ENCODE measurements at places on chromosomes 2 and 18.

GRCh38 chr2:1192121-1192520 is 221.1 kb upstream of the TPO start:
- DNase-seq = no peak

DNA sequence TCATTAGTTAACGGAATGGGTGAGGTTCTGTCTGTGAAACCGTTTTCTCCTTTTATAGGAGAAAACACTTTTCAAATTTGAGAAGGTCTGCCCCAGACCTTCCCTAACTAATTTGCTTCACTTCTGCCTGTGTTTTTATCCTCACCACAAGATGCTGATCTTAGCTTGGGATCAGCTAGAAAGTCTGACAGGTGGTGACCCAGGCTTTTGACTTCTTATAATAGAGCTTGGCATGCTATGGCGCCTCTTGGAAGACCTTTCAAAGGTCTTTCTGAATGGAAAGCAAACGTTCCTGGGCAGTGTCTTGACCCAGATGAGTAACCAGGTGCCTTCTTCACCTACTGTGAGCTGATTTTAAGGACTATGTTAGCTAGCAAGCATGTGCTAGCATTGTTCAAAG is 91.4 kb downstream of the LYPD6 start:
- DNase-seq = no peak

DNA sequence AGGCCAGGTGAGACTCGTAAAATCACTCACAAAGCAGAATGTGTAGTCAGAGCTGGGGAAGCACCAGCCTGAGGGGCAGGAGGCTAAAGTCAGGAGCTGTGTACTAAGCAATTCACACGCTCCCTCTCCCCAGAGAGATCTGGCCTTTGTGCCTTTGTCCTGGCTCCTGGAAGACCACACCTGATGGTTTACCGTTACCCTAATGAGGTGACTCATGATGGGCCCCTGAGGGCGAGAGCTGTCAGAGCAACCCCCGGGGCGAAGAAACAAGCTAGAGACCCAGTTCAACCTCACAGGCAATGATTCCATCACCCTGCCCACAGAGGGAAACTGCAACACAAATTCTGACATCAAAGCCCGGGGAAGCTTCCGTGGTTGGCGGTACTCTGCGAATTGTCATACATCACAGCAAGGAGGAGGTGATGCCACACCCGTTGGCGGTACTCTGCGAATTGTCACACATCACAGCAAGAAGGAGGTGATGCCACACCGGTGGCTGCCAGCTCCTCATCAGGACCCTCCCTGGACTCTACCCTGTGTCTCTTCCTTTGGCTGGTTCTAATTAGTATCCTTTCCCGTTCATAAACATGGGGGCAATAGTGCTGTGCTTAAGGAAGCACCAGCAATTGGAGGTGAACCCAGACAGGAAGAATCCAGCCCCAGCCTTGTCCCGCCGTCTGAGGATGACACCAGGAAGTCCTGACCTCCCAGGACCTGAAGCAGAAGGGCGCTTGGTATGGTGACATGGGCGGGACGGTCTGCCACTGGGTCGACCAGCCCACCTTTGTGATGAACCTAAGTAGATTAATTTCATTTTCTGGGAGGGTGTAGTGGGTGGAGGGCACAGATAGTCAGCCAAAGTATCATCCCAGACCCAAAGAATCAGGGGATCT is 30.5 kb downstream of the B3GNT7 start:
- no peak for DNase-seq

DNA sequence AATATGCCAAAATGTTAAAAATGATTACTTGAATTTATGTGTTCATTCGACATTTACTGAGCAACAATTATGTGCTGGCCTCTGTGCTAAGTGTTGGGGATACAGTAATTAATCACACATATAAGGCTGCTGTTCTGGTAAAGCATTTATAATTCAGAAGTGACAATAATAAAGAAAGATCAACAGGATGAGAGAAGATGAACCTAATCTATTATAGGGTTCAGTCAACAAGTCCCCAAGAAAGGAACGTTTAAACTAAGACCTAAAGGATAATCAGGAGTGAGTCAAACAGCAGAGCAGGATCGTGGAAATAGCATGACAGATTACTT is 60.1 kb upstream of the COX7A2L start:
- DNase-seq = no peak

DNA sequence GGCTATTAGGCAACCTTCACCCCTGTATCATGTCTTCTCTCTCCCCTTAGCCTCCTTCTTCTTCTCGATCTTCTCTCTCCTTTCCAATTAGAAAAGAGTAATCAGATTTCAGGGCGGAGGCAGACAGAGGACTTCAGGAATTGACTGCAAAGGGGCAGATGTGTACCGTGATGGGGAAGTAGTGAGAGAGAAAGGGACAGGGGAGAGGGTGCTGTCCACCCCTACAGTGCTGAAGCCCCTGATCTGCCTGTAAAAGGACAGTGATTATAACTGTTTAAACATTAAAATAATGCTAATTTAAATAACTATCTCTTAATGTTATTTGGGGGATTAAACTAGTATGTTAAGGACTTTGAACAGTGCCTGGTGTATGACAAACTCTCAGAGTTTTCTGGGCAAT is 178.5 kb downstream of the ACTR3 start:
- DNase-seq = no peak

DNA sequence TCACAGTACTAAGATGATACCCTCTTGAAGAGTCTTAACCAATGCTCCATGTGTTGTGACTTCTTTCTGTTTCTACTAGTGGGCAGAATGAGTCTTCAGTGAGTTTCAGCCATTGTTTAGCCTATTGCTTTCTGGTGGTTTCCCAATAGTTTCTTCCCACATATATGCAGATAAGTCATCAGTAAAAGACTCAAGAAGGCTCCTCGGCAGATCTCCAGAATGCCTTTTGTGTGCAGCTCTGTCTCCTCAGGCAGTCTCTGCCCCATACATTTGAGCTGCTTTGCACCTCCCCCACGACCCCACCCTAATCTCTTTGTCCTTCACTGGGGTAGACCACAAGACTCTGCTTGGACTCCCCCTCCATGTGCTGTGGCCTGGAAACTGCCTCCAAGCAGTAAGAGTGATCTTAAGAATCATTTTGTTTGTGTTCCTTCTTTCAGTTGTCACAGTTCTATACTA is 71.6 kb upstream of the CHRNA1 start:
- no peak for DNase-seq

DNA sequence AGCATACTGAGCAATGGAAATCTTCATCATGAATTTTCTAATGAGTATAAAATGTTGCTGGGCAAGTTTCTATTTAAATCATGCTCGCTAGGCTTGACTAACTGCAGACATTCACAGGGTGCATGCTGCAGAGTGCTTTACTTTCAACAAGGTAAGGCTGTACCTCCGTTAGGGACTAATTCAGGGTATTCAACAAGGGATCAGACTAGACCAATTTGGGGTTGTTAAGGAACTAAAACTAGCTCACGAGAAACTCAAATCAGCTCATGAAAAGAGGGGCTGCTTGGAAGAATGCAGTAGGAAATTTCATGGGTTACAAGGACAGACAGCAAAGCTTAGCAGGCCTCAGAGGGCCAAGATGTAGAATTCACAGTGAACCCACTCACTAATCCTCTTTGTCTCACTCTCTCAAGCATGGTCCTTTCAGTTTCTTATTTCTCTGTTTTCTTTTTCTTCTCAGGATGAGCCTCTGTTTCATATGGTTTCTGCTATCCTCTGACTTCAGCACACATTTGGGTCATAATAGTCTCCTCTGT is 2.2 kb downstream of the MYO3B start:
- DNase-seq = no peak

DNA sequence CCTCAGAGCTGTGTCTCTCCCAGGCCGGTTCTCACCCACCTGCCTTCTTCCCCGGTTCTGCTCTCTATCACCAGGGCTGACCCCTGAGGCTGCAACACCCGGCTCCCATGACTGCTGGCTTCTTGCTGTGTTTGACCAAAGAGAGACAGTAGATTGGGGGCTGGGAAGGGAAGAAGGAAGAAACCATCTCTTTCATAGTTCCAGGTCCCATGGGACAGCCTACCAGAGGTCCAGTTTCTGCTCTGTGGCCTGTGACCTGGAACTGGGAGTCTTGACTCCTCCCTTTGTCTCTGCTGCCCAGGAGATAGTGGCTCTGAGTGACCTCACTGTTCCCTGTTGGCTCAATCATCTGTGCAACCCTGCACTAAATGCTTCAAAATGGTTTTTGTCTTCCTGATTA is 38.1 kb downstream of the ALPK2 start:
- DNase-seq = no peak

DNA sequence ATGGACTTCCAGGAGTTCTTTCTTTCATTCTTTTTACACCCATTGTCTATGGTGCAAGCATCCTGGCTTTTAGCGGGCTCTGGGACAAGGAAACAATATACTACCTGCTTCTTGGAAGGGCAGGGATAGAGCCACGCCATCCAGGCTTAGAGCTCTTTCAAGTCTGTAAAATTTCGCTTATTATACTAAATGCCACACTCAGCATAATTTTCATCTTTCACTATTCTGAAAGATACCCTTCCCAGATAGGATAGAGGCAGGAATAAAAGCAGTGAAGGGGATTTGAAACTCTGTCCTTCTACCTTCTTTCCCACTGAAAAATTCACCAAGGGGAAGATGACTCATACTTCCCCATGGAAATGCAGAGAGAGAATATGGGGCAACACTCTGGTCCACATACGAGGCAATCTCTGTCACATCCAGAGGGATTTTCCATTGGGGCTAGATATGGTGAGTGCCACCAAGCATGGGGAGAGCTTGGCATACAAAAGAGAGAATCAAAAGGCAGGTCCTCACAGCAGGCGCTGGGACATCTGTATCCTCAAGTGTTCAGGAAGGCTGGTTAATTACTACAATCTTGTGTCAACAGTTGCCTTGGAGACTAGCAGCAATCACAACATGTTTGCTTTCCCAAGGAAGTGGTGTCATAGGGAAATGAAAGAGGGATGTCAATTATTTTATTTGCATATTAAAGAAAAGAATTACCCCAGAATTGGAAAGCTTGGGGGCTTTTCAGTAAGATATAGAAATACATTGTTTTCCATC is 127.6 kb downstream of the TDRD15 start:
- DNase-seq = no peak

- no peak for DNase-seq
Observed at GRCh38 chr18:58980991-58981390, 116.3 kb downstream of the ZNF532 start.

GRCh38 chr2:16615687-16616615 is 49.7 kb downstream of the CYRIA start:
- DNase-seq = no peak

DNA sequence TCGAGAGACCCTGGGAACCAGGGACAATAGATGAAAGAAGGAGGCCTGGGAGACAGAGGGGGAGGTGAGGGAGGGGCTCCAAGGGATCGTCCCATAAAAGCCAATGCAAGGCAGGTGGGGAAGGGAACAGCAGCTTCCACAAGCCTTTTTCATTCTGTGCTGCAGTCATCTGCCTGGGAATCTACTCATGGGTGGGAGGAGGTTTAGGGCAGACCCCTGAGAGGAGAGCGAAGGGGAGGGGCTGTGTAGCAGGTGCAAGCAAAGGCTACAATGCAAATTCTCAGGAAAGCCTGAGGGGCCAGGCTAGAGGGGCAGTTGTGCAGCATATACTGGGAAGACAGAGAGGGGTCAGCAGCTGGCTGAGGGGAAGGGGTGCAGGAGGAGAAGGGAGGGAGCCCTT is 135.4 kb downstream of the SETBP1 start:
- DNase-seq = no peak

DNA sequence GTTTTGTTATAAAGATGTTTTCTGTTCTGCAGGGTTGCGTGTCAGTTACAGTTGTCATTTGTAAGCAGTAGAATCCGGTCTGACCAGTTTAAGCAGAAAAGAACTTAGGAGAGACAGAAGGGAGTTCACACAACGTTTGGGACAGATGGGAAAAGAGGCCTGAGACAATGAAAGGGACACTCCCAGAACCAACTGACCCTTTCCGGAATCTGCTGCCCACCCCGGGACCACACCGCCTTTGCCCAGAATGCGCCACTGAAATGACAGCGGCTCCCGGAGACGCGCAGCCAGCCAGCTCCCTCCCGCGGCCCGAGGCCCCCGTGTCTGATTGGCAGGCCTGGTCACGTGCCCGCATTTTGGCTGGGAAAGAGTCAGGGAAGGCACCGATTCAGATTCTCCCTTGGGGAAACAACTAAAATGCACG is 244.6 kb downstream of the BCL2 start:
- peak; percentile 62 for DNase-seq

- no peak for DNase-seq
Observed at GRCh38 chr2:10398496-10398895, 49.6 kb downstream of the ODC1 start.

DNA sequence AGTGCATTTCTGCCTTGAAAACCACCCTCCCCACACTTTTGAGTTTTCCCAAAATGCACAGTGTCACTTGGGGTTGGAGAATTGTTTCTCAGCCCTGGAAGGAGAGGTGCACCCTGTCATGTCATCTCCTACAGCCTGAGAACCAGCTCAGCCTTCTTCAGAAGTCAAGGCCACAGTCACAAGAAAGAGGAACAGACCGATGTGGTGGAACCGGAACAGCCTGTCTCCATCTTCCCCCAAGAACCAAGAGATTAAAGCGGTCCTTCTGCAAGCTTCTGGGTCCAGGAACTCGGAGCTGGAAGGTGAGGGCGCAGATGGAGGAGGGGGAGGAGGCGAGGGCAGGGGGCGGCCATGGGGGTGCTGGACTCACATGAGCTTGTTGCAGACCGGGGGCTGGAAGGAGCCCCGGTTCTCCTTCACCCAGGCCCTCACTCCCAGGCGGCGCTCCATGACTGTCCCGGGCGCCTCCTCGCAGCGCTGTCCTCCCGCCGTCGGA is 248 bp downstream of the HAAO start:
- no peak for DNase-seq

GRCh38 chr18:63994783-63995399 is 25.0 kb downstream of the SERPINB8 start:
- DNase-seq = peak; percentile 20

DNA sequence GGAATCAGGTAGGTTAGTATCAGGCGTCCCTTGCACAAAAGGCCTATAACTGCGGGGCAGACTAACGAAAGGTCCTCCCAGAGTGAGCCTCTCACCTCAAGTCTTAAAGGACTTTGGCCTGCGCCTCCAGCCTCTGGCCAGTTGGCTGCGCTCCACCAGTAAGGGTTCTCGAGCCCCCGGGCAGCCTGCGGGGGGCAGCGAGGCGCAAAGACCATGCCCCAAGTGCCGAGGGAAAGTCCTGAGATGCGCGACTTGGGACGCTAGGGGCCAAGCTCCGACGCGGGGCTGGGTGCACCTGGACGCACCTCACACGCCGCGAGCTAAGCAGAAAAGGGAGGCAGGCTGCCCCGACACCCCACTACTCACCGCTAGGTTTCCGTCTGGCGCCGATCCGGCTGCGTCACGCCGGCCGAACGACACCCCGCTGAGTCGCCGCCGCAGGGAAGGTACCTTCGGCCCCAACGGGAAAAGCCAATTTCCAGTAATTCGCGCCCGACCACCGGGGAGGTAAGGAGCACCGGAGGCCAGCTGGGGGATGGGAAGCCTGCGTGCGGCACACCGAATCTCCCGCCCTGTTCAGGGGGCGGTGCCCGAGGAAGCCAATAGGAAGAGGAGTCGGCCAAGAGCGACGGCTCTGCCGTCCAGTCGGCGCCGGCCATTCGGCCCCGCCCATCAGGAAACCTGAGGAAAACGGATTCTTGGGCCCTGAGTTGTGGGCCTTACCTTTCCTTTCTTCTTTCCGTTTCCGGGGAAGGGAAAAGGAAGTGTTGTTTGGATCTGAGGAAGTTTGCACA is at the start of gene ORC2:
Gene ORC2, minus strand, starts transcription at position 537 of the 794 bp plus-strand sequence. CDS start 5,537 bp downstream, outside the sequence.
- DNase-seq = peak; percentile 72

- no peak for DNase-seq
Observed at GRCh38 chr2:234861841-234862735, 89.7 kb upstream of the SH3BP4 start.

Measured in H54 (cell line).